ENCODE measurements at places on chromosomes 5 and 9. TPM values are rescaled to one million over a fixed set of nuclear protein-coding genes. Genes with fewer than 3 reads are reported as not detected.

The PCDHB3 gene
- total RNA-seq, result not detected

The SLC23A1 gene
- not detected for total RNA-seq

DNA sequence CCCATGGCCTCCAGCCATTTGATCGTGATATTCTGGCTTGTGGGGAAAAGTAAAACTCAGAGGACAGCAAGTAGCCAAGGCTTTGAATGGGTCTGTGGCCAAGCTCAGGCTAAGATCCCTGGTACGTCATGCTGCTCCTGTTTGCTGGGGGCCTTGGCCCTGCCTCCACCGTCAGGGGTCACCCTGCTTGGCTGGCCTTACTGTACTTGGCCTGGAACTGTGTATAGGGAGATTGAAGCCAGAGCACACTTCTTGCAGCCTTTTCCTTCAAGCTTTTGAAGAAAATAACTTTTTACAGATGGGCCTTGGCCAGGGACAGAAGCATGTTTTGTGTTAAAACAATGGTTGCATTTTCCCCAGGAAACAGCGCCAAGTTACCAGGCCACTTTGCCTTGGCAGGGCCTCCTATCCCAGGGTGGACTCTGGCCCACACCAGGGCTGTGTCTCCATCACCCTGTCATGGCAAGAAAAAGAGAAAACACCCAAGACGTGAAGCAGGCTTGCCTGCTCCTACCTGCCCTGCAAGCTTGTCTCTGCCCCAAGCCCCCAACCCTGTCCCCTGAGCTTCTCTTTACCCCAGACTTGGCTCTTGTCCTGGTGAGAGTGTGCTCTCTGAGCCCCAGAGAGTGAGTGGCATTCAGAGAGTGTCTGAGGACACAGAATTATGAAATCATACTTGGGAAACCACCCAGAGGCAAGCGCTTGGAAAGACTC is 286.9 kb downstream of the GADD45G start:
- DNase-seq, result no peak

- DNase-seq, result no peak
Observed at GRCh38 chr5:104513121-104513602, 950.6 kb upstream of the NUDT12 start.

- DNase-seq, result no peak
Observed at GRCh38 chr9:133889584-133890301, 102.4 kb downstream of the VAV2 start.
